Stimulated activated CD4-positive, alpha-beta T cell treated with anti-CD3 and anti-CD28 coated beads, Interleukin-4, amount 100 ng/mL, for 24 hours (primary cell): ENCODE measurements at places on chromosomes 12 and 14.

GRCh38 chr12:123250471-123251383 is 17.5 kb downstream of the MTRFR start:
- DNase-seq = no peak

DNA sequence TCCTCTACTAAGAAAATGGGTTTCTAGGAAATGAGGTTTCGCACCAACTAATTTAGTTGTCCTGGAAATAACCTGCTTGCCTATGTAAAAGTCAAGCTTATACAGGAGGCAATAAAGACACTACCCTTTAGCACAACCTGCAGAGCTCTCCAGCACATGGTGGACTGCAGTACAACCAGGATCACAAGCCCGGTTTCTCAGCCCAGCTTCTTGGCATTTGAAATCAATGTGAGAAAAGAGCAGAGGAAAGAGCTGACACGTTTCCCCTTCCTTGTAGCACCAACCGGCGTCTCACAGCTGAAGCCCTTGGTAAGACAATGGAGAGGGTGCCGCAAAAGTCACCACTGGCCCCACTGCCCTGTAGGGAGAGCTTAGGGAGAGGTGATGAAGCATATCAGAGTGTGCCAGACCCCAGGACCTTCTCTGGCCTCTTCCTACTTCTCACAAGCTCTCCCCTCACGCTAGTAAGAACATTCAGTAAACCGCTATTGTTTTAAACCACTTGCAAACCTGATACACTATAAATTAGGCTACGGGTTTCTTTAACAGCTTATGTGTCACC is 8.6 kb downstream of the SPTLC2 start:
- no peak for DNase-seq

DNA sequence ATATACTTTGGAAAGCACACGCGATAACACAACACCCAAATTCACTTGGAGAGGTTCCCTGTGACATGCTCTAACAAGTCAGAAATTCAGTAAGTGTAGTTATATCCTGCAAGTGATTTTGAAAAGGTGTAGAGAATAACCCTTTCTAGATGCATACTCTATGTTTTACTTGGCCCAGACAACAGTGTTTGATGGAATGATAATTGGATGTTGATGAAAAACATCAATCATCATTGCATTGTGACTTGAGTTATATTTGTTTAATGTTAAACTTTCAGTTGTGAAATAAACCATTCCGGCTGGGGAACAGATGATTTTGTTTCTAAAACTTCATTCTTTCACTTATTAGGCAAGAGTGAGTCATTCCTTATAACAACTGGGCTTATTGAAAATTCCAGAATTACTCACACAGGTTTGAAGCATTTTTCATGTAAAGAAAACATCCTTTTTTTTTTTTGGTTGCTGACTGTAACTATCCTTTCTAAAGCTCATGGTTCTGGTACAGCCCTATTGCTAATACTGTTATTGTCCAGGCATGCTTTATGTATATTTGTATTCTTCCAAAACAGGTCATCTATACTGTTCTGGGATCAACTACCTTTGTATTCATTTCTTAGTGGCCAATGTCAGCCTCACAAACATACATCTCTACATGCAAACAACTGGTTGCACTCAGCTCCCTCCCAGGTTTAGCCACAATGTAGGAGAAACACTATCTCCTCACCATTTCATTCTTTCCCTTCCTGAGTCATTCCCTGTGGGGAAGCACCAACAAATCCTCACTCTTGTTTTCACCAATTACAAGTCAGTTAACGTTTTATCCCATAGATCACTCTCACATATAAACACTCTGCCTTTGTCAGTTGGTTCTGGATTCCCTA is 121.2 kb upstream of the LRIG3 start:
- no peak for DNase-seq

DNA sequence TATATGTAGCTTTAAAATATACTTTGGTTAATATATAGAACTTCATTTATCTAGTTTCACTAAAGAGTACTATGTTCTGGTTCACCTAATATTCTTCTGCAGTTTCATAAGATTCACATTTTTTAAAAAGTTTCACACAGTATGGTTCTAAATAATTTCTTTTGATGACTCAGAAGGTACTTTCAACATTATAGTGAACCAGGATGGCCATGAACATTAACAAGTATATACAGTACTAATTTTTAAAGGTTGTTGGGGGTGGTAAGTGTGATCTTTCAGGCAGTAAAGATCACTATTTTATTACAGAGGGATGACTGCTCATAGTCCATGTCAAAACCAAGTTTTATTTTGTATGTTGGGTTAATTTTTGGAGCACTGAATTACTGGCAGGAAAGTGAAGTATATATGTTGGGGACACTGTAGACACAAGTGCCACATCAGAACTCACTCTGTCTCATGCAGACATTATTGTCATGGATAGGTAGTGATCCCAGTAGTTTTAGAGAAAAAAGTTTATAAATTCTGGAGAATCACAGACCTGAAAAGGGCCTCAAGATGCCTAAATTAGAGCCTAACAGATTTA is 60.0 kb downstream of the DCAF5 start:
- DNase-seq = no peak

GRCh38 chr14:20035449-20035848 is 389 bp downstream of the OR4K13 start:
- DNase-seq = no peak

- no peak for DNase-seq
Observed at GRCh38 chr12:111158992-111159391, 209.9 kb downstream of the PHETA1 start.

- no peak for DNase-seq
Observed at GRCh38 chr12:102461501-102461900, 18.9 kb downstream of the IGF1 start.

GRCh38 chr14:96747006-96747405 is 50.2 kb upstream of the VRK1 start:
- no peak for DNase-seq

DNA sequence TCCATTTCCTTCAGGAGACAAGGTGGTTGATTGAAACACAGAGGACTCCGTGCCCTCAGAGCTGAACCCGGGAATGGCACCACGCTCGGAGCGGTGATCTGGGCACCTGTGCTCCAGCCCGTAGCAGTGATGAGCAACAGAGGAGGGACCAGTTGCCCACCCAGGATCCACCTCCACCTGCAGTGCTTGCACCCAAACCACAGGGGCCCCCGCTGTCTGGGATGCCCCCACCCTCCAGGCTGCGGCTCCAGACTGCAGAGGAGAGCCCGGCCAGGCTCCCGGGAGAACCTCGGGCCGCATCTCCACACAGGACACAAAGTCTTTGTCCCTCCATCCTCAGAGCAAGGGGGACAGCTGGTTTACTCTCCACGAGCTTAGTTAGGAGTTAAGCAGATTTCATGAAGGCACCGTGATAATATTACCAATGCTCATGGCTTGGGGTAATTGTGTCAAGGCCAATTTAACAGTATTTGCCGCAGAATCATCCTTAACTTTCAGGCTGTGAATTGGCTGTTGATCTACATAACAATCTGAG is 100.6 kb downstream of the TNFAIP2 start:
- DNase-seq = no peak

- DNase-seq = no peak
Observed at GRCh38 chr12:86249851-86250250, 6.3 kb downstream of the MGAT4C start.

- no peak for DNase-seq
Observed at GRCh38 chr14:57848786-57849185, 17.1 kb downstream of the SLC35F4 start.

- no peak for DNase-seq
Observed at GRCh38 chr12:54126029-54126695, 62.6 kb downstream of the SMUG1 start.

DNA sequence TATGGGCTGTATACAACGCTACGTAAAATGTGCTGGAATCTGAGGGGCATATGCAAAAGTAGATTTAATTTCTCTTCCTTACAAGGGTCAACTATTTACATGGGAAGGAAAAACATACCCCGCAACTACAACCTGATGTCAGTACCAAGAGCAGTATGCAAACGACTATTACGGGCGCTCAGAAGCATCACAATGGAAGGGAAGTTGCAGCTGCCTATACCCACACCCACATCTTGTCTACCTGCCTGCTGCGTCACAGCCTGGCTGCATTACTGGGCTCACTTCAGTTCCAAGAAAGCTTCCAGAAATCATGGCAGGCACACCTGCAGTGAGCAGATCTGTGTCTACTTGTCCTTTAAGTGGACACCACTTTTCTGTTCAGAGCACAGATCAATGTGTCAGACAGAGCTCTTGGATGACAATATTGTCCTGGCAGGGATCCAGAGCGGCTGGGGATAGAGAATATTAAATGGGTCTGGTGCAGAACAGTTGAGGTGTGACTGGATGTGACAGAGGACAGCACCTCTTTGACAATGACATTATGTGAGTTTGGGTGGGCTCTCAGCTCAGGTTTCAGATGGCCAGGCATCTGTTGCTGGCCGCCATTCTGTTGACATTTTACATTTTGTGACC is 41.5 kb upstream of the GNG2 start:
- no peak for DNase-seq

- DNase-seq = no peak
Observed at GRCh38 chr14:77903221-77903620, 103.3 kb downstream of the ADCK1 start.

DNA sequence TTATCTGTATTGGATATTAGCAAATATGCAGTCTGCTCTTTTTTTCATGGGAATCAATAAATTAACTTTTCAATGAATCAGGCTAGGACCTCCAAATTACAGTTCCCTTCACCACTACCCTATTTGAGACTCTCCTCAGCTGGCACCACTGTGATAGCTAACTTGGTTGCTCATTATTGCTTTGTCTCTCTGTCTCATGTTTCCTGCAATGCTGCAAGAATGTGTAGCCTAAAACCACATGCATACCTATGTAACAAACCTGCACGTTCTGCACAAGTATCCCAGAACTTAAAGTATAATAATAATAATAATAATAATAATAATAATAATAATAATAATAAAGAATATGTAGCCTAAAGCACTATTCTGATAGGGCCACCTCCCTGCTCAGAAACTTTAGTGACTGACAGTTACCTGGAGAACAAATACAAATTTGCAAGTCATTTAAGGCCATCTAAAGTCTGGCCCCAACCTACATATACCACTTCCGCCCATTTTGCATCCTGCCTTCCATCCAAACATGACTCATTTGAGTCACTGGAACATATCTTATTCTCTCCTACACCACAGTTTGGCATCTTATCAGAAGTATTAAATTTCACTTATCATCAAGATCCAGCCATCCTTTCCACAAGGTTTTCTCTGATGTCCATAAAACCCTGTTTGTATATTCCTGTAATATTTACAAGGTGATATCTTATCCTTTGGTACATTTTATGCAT is 215.1 kb downstream of the LRRK2 start:
- DNase-seq = no peak

DNA sequence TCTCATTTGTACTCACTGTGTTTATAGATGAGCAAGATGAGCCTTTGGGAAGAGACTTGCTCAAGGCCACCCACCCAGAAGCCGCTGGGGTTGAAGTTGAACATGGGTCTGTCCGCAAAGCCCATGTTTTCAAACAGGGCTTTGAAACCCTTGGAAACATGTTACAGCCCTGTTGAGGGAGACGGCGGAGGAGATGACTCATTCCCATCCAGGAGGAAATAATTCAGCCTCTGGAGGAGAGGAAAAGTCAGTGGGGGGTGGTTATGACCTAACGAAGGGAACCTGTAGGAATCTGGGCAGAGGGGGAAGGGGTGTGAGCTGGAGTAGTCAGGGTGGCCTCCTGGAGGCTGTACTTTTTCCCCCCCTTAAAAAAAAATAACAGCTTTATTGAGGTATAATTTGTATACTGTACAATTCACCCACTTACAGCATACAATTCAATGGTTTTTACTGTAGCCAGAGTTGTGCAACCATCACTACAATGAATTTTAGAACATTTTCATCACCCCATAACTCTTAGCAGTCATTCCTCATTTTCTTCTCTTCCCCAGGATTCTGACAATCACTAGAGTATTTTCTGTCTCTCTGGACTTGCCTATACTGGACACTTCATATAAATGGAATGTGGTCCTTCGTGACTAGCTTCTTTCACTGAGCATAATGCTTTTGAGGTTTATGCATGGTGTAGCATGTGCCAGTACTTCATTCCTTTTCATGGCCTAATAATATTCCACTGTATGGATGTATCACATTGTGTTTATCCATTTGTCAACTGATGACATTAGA is 1.9 kb upstream of the RIN3 start:
- no peak for DNase-seq

DNA sequence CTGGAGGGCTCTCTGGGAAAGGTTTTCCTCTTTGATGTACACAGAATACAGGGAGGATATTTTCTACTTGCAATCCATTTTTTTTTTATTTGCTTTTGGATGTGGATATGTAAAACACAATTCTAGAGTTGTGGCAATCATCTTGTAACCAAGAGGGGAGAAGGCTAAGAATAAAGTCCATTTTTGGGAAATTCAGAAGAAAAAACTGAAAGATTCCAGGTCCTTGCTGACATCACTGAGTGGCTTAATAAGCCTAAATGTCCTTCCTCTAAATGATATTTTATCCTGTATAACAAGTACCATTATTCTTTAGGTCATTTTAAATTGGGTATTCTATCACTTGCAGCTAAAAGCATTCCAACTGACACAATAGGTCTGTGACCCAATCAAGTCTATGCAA is 64.0 kb downstream of the PPP1R12A start:
- DNase-seq = no peak

GRCh38 chr14:91901449-91902226 is 34.3 kb upstream of the TC2N start:
- no peak for DNase-seq

DNA sequence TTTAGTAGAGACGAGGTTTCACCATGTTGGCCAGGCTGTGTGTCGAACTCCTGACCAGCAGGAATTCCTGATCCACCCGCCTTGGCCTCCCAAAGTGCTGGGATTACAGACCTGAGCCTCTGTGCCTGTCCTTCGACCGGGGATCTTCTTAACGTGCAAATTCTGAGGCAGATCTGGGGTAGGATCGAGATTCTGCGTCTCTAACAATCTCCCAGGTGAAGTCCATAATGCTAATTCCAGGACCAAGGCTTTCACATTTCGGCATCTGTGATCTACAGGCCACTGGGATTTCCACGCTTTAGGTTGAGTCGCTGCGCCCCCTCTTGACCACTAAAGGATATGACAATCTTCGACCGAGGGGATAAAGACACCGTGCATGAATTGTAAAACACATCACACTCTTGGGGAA is 24.8 kb downstream of the FOS start:
- DNase-seq = peak; percentile 66

GRCh38 chr14:100540926-100541620 is 46.1 kb downstream of the BEGAIN start:
- no peak for DNase-seq
